ENCODE measurements at places on chromosomes 3 and 15.

- no peak for DNase-seq
Measured at GRCh38 chr3:98483626-98484025, 13.9 kb upstream of the OR5K2 start.

GRCh38 chr3:56157693-56158362, 310.4 kb downstream of the ERC2 start:
- peak; percentile 64 for DNase-seq

DNA sequence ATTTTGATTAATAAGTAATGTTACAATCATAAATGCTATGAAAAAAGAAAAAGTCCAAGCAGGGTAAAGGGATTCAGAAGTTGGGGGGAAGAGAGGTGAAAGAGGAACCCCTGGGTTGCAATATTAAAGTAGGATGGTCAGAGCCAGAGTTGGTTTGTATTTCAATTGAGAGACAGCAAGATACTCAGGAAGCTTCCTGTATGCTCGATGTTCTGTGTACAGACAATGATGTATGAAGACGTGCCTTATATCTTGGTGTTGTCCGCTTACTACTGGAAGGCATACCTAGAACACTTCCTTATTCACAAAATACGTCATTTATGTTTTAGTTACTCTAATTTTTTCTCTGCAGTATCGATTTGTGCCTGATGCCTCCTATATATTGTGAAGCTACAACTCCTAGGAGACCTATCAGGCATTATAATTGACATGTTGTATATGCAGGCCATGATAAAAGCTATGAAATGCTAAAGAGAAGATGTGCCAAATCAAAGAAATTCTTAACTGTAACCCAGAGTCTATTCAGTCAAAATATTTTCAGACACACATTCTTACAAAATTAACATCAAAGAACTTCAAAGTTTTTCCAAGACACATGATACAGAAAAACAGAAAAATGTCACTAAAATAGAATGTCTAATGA, 87.5 kb downstream of the TBL1XR1 start:
- DNase-seq, result no peak

- peak; percentile 78 for DNase-seq
Measured at GRCh38 chr3:123653221-123653682, 68.4 kb upstream of the HACD2 start.

- DNase-seq, result no peak
Measured at GRCh38 chr3:61662861-61663260, 101.5 kb downstream of the PTPRG start.

GRCh38 chr15:58510715-58511598, 79.2 kb downstream of the LIPC start:
- DNase-seq, result peak; percentile 26

DNA sequence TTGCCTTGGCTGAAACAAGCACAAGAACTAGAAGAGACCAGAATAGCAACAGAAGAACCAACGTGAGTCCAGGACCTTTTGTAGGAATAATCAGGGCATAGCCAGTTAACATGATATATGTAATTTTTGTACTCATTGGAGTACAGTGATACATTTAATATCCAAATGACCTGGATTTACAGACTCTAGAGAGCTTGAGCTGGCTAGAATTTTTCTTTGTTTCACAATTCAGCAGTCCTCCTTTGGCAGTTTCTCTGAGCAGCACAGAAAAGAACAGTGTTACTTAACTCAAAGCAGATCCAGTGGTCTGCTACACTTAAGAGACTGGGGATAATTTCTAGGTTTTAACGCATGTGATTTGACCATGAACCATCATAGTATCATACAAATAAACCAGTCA, 245.7 kb downstream of the ADAMTSL3 start:
- DNase-seq, result no peak

DNA sequence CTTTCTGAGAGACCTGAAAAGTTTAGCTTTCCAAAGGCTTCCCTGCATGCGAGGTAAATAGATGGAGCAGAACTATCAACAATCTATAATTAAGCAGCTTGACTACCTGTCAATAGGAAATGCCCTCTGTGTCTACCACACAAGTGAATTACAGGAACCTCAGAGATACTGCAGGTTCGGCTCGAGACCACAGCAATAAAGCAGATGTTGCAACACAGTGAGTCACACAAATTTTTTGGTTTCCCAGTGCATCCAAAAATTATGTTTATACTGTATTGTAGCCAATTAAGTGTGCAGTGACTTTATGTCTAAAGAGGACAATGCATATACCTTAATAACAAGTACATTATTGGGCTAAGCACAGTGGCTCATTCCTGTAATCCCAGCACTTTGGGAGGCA, 252.0 kb downstream of the UBE2E2 start:
- DNase-seq, result peak; percentile 56

- DNase-seq, result no peak
Measured at GRCh38 chr15:62807539-62808130, 234.9 kb upstream of the TPM1 start.

DNA sequence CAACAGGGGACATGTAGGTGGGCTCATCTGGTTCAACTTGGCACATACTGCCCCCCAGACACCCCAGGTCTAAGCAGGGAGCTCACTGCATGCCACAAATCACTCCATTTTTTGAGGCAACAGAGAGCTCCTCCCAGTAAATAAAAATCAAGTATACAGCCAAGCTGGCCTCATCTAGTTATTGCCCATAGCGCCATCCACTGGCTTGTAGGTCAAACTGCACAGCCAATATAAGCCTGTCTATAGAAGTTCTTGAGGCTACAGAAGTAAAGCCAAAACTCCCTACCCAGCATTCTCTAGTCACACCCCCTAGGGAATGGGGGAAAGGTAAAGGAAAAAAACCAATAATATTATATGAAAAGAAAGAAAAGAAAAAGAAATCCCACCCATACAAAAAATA, 453.7 kb downstream of the ZNF385D start:
- no peak for DNase-seq

GRCh38 chr3:12308517-12308916, 19.6 kb downstream of the PPARG start:
- DNase-seq, result peak; percentile 64

GRCh38 chr3:94226078-94226477, 163.2 kb downstream of the NSUN3 start:
- peak; percentile 77 for DNase-seq

- DNase-seq, result no peak
Measured at GRCh38 chr3:66665021-66665695, 164.3 kb upstream of the LRIG1 start.

GRCh38 chr3:97658668-97659285, 105.8 kb upstream of the ARL6 start:
- peak; percentile 35 for DNase-seq

GRCh38 chr3:106067711-106068110, 198.9 kb upstream of the CBLB start:
- no peak for DNase-seq

DNA sequence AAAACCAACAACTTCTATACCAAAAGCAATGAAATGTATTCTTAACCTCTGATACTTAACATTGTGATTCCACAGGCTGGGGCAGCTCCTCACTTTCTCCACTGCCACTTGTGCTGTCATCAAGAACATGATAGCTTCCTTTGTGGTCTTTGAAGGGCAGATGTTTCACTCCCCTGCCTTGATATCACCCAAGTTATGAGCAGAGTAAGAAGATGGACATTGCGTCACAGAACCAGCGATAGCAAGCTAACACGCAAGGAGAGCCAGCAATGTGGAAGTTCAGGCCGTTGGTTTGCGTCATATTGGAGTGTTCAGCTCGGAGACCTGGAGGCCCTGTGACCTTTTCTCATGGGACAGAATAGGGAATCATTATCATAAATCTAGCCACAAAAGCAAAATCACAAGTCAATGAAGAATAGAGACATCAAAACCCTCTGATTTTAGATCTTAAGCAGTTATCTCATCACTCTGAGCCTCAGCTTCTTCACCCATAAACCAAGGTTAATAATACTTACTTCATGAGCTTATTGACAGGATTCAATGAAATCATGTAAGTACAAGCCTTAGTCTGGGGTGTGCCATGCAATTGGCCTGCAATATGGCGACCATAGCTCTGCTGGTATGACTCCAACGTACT, 183.8 kb upstream of the THBS1 start:
- DNase-seq, result no peak

DNA sequence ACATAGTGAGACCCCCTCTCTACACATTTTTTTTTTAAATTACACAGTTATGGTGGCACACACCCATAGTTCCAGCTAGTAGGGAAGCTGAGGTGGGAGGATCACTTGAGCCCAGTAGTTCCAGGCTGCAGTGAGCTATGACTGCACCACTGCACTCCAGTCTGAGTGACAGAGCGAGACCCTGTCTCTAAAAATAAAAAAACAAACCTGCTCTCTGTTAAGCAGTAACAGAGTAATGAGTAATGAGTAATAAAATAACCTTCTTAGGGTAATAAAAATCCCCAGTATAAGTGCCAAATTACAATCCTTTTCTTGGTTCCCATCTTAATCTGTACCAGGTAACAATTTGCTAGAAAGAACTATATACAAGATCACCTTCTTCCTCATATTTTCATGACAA, 65.9 kb upstream of the PLXND1 start:
- no peak for DNase-seq

DNA sequence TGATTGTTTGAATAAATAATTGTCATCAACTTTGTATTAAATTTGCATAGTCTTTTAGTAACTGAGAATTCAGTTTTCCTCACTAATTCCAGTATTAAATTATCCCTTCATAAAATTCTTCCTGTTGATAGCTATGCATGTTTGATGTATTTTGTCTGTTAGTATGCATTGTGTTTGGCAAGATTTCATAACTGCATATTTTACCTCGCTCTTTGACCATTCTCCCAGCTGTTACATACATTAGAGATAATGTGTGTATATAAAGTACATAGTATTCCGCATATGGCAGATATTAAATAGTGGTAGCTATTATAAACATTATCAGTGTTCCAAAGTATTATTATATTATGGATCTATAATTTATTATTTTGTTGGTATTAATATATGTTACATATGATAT, 10.6 kb upstream of the NFKBIZ start:
- no peak for DNase-seq

- no peak for DNase-seq
Measured at GRCh38 chr3:177828208-177828565, 630.9 kb upstream of the TBL1XR1 start.

All from astrocyte of the hippocampus (primary cell).